Mucosa of gallbladder (tissue), 1 donor: ENCODE measurements at places on chromosomes 3 and 15. TPM values are rescaled to one million over a fixed set of nuclear protein-coding genes. Genes with fewer than 3 reads are reported as not detected.

GRCh38 chr15:43220991-43221403 lies at the start of gene EPB42:
Gene EPB42, minus strand, starts transcription at chr15:43221018. Its CDS starts 193 bp downstream, at chr15:43220825.
- DNase-seq, result no peak

PGBD4 gene
- total RNA-seq, result 1.2 TPM

DNA sequence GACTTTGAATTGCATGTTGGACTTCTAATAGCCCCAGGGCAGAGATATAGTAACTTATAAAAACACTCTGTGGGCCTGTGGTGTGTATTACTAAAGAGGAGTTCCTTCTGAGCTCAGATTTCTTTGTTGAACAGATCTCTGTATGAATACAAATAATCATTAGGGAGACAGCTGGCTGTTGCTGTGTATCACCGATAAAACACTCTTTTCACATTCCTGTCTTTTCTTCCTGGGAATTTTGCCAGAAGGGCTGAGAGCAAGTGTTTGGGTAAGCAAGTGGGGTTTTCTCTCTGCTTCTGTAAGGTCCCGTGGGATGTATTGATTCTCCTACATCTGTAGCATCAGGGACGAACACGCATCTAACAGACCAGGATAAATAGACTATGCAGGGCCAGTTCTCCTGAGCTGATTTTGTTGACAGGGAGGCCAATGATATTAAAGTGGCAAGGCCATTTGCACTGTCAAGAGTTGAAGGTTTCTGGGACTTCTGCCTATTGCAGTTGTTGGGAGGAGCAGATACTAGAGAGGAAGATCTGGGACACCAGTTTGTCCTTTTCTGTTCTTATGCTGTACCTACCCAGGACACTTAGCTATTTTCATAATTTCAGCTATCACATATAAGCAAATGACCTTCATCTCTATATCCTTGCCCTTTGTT lies 225.9 kb upstream of the CD96 start:
- DNase-seq, result no peak

DNA sequence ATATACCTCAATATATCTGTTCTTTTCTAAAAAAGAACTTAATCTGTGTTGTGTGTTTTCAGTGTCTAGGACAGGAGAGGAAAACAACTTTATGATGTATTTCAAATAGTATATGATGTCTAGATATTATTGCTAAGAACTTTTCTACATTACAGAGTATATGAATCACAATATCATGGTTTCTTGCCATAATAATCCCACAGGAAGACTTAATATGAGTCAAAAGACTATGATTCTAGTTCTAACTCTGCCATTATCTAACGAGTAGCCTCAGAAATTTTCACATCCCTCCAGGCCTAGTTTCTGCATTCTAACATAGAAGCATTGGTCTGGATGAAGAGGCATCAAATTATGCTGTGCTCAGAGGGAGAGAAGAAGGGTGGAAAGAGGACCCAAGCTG lies 107.7 kb upstream of the SPRED1 start:
- DNase-seq, result no peak

ZNF660 gene
- 5.6 TPM for total RNA-seq

DNA sequence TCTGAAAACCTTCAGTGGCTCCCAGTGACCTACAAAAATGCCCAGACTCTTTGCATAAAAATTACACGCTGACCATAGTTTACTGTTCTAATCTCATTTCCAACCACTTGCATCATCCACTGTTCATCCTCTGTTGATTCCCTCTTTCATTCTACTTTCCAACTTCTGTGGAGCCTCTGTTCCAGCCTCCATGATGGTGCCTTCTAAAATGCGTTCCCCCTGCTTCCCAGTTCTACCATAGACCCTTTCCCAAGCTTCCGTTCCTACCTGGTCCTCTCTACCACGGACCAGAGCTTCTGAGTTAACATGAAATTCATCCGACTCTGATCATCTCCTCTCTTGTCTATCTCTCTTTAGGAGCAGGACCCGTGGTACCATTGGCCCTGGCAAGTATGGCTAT lies 127.0 kb downstream of the THSD4 start:
- no peak for DNase-seq

LDHAL6B gene
- not detected for total RNA-seq

GRCh38 chr15:61994216-61994615 lies 66.0 kb downstream of the VPS13C start:
- DNase-seq, result no peak

CCR8 gene
- total RNA-seq, result not detected

FAM3D gene
- 98.6 TPM for total RNA-seq

DNA sequence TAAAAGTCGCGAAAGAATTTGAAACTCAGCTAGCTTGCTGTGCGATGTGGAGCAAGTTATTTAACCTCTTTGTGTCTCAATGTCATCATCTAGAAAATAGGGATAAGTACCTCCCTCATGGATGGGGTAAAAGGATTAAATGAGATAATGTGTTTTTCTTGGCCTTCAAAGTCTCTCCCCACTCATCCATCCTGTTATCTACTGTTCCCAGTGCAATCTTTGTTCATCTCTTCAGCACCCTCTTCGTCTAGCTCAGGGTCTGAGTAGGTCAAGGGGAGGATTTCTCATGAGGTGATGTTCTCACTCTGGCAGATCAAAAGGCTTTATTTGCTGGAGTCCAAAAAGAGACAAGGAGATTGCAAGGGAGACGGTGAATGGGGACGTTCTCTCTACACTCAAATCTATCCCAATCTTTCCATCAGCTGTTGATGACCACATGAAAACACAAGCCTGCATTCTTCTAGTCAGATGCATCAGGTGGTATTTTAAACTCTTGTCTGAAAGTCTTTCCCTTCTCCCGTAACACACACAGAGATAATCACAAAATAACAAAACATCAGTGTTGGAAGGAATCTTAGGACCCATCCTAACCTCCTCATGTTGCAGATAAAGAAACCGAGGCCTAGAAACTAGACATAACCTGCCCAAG lies 1.3 kb downstream of the MESD start:
- DNase-seq, result no peak

DNA sequence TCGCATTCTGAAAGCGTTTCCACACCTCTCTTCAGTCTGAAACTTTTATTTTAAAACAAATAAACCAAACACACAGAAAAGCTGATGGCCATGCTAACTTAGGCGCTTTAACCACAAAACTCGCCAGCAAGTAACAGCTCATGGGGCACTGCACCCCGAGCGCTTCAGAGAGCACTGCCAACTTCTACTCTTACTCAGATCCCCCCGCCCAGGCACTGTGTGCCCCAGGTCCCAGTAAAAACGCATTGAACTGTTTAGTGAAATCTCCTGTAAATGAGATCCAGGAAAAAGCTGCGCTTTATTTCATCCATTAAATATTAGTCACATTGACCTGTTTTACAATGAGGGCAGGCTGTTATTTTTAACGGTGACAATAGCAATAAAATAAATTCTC lies 99.7 kb downstream of the LRIG1 start:
- no peak for DNase-seq

- DNase-seq, result no peak
Measured at GRCh38 chr15:27867861-27868260, 231.3 kb downstream of the OCA2 start.

- no peak for DNase-seq
Measured at GRCh38 chr3:124873226-124873625, 13.9 kb downstream of the ITGB5 start.

- no peak for DNase-seq
Measured at GRCh38 chr3:89622063-89622700, 514.8 kb downstream of the EPHA3 start.

- DNase-seq, result no peak
Measured at GRCh38 chr3:88616413-88616812, 466.7 kb downstream of the C3orf38 start.

DNA sequence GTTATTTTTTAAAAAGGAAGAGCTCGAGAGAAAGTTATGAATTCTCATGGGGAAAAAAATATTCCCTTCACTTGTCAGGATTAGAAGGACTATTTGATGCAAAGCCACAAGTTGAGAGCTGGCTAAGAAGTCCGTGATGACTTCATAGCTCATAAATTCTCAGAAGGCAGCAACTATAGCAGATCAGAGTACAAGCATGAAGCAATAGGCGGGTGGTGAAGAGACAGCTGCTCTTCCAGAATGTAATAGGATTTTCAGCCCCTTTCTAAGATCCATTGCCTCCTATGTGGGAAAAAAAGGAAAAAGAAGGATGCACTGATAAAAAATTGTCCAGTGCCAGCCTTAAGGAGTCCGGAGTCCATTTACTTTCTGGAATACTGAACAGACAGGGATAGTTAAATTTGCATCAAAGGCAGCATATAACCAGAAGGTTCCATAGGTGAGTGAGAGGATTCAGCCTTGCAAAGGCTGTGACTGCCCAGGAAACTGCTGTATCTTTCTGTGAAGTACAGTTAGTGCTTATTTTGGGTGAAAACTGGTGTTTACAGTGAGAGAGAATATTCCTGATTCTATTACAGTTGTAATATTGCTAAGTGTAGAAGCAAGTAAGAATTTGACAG lies 929.5 kb upstream of the ALCAM start:
- no peak for DNase-seq

DNA sequence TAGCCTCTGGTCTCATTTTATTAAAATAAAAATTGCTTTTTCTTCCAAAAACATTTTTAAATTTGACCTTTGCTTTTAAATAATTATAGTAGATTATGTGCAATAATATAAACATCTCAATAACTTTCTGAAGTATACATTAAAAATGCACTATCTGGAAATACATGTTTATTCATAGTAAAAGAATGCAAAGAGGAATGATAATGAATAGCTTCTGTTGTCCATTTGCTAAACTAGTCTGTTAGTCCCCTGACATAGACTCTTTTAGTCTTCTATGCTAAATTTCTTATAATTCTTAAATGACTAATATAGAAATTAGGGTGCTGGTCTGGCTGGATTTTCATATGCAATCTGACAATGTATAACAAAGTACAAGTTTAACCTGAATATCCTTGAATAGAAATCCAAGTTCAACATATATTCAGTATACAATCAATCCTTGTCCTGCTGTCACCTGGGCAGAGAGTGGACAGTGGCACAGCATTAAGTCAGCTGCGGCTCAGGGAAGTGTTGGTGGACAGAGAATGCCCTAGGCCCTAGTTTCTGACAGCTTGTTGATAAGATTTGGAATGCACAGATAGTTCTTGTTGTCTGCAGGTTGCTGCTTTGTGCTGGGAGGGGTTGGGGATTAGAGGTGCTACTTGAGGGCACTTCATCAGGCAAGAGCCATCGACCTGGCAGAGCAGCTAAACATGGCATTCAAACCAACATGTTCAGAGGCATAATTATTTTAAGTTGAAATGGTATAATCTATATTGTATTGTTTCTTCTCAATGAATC lies 161.7 kb downstream of the MBNL1 start:
- no peak for DNase-seq

DNA sequence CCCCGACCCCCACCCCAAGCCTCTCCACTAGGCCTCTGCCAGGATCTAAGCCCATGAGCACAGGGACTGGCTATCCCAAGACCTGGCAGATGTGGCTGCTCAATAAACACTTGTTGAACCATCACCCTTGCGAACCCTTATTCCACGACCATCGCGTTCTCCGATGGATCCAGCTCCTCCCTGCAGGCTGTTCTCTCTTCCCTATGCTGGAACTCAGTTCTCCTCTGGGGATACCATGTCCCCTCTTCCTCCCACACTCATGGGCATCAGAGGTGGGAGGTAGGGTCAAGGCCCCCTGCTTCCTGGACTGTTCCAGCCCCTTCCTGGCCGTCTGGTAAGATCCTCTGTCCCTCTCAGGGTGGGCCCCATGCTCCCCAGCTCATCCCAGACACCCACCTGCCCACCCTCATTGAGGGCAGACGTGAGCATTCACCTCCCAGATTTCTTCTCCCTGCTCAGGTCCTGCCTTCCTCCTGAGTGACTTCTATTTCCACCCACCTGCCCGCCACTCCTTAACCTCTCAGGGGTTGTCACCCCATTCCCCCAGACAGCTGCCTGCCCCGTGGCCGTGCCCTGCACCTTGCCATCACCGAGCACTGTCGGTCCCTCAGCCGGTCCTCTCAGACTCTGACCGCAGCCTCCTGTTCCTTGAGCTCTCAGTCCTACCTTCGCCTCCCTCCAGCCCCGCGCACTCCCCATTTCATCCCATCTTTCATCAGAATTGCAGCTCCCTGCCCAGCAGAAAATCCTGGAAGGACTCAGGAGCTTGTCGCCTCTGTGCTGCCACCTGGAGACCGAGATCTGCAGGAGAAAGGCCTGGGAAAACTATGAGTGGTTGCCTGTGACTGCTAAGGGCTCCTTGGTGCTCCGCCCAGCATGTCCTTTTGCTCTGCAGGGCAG lies 42.0 kb downstream of the PML start:
- peak; percentile 61 for DNase-seq

- DNase-seq, result no peak
Measured at GRCh38 chr3:12886106-12886679, 44.8 kb upstream of the RPL32 start.

P2RY1 gene
- 9.1 TPM for total RNA-seq
